NCI-H524 treated with DMSO at 0.1 percent for 48 hours (cell line): ENCODE measurements at places on chromosomes 6 and 20.

- no peak for DNase-seq
These were observed 17.9 kb downstream of the MDGA1 start for GRCh38 chr6:37679539-37680476.

- DNase-seq, result no peak
These were observed 6.9 kb upstream of the SGK1 start for GRCh38 chr6:134324766-134325165.

GRCh38 chr6:134347885-134348805 is 30.2 kb upstream of the SGK1 start:
- DNase-seq, result no peak

- DNase-seq, result peak; percentile 48
These were observed 170.7 kb upstream of the SCGN start for GRCh38 chr6:25481267-25481666.

DNA sequence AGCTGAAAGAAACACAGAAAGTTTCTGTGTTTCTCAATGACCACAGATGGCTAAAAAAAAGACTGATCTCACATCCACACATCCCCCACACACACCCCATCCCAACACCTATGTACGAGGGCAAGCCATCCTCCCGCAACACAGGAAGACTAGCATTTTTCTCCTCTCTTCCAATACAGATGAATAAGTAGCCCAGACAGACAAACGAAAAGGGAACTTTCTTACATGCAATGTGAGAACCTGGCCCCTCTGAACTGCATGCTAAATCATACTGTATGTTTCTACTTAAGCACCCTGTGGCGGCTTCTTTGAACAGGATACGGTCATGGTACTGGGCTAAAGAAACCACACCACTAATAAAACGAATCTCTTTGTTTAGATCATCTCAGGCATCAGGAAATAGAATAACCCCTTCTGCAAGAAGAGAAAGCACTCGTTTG is 116.2 kb downstream of the GMDS start:
- no peak for DNase-seq

- DNase-seq, result peak; percentile 52
These were observed 44.4 kb downstream of the DTD1 start for GRCh38 chr20:18632196-18632789.

DNA sequence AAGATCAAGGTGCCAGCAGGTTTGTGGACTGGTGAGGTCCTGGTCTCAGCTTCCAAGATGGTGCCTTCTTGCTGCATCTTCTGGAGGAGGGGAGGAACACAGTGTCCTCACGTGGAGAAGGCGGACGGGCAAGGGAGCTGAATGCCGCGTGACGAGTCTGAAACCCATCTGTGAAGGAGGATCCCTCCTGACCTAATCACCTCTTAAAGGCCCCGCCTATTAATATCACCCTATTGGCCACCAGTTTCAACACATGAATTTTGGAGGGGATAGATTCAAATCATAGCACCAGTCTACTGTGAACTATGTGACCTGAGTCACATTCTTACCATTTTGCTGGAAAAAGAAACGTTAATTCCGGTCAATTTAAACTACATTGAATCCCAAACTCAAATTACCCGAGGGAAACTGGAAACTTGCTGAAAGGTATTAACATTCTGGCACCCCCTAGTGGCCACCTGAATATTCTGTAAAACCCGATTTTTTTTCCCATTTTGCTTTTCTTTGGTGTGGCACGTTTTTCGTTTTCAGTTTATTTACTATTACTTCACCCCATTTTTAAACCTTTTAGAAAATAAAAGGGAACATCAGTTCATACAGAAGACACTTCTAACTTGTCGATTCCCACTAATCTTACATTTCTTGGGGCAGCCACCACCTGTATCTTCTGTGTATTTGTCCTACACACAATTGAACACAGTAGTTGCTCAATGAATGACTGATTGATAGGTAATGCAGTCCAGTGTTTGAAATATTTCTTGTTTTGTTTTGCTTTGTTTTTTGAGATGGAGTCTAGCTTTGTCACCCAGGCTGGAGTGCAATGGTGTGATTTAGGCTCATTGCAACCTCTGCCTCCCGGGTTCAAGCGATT is 17.9 kb upstream of the CCDC170 start:
- DNase-seq, result peak; percentile 78

DNA sequence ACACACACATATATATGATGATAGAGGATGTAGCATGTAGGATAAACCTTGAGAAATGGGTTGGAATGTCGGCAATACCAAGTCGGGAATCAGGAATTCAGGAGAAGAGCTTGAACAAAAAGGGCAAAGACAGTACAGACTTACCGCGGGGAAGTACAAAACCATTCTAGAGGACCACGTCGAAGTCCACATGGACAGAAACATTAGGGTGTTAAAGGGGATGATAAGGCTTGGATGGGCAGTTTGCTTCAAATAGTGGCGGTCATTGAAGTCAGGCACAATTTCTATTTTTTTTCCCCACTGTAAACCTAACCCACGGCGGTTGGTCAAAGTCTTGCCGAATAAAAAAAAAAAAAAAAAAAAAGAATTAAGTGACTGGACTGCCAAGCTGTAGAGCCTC is 766 bp upstream of the NUS1 start:
- DNase-seq, result no peak

DNA sequence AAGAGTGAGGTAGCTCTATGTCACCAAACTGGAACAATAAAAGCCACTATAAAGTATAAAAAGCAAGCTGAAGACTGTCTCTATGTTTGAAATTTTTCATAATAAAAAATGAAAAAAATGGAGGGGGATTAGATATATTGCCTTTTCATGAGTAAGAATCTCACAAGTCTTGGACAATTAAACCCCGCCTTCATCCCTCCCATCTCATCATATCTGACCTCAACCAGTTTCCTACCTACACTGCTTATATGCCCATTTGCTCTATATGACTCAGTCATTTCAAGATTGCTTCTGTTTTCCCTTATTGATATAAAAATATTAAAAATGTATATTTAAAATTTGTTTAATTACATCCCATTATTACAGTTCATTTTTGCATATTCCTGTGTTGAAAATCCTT is 2.9 kb upstream of the TRIM39 start:
- no peak for DNase-seq

DNA sequence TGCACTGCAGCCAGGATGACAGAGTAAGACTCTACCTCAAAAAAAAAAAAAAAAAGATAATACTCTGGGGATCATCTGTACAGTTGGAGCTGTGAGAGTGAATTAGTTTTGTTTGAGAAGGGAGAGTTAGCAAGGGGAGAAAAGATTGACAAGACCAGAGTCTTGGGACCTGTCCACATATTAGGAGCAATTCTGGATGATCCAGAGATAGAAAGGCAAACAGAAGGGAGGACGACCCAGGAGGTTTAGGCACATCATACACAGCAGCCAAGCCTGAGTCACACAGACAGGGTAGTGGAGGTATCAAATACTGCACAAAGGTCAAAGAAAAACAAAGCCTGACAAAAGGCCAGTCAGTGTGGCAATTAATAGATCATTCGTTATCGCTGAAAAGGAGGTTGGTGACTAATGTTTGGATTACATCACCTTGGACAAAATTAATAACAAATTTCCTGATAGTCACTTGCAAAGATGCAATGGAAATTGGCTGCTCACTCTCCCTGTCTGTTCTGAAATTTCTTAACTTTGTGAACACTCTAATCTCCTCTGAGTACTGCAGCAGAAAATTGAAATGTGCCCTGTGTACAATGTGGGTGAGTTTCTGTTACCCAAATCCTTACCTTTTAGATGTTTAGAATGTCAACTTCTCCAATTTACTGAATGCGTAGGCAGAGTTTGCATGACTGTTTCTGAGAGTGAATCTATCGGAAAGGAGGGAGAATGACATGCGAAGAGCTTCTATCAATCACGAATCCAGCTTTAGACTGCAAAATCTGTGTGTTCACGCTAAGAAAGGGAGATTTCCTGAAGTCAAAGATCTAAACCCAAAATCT is 105.4 kb downstream of the TSHZ2 start:
- DNase-seq, result no peak

DNA sequence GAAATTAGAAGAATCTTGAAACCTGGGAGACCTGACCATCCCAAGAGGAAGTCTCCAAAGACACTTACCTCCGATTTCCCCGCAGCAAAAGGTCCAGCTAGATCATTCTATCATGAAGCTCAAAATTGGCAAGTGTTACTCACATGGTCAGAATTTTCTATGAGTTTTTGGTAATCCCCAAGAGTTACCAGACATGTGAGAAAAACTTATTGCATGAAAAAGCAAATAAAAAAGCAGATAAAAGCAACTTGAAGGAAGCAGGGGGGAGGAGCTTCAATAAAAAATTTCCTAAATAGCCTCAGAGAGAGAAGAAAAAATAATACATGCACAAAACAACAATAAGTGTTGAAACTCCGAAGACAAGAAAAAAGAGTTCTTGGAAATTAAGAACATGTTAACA is 27.3 kb downstream of the VNN1 start:
- DNase-seq, result no peak

DNA sequence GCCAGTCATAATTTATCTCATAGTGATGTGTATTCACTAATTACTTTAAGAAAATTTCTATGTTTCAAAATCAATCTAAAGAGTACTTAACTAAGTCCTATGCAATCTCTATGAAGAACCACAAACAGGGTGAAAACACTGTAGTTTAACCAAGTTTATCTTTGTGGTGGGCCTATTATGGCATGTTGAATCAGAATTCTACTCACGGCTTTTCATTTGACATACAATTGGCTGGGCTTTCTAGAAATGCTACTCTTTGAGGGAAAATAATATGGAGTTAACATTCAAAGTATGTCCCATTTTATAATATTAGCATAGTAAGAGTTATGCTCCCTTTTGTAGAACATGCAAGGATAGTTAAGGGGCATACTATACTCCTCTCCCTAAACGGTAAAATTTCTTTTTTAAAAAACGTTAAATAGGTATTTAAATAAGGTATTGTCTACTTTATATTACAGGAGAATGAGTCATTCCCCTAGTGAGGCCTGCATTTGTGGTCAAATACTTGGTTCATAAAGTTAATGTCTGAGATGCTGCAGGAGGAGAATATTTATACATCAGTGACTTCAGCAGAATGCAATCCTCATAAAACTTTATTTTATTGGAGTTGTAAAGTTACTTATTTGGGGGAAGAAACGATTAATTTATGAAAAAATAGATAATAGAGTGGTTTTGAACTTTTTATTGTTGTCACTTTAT is 1.8 kb downstream of the MOXD1 start:
- DNase-seq, result no peak

DNA sequence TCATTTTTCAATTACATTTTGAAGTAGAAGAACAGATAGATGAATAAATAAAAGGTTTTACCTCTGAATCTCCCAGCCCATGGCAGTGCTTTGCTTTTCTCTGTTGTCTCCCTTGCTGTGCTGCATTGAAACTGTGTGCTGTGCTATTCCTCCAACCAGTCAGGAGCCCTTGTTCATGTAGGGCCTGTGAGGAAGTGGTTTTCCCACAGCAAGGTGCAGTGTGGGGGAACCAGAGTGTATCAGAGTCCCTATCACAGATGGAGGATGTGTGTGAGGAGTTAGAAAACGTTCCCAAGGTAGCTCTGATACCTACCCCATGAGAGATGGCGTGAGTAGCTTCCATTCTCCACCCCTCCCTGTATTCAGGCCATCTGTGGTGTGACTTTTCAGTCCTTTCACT is 72.8 kb upstream of the RALGAPA2 start:
- no peak for DNase-seq

GRCh38 chr20:48831718-48832404 is 4.1 kb upstream of the PREX1 start:
- DNase-seq, result no peak
